ENCODE measurements at places on chromosomes 11 and 22. TPM values are rescaled to one million over a fixed set of nuclear protein-coding genes. Genes with fewer than 3 reads are reported as not detected.

- DNase-seq = no peak
Measured at GRCh38 chr11:8016440-8016839, 29.3 kb downstream of the EIF3F start.

DNA sequence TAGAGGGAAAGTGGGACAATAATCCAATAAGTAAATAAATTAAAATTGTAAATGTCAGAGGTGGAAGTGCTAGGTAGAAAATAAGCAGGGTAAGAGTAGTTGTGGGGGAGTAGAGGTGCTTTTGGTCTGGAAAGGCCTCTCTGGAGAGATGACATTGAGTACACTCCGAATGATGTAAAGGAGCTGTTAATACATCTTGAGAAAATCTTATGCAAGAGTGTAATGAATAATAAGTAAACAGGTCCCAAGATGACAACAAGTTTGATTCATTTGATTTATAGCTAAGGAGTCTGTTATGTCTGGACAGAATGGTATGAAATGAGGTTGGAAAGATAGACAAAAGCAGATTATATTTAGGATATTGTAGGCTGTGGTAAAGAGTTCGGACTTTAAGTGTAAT is 87.5 kb downstream of the TMEM135 start:
- DNase-seq = no peak

DNA sequence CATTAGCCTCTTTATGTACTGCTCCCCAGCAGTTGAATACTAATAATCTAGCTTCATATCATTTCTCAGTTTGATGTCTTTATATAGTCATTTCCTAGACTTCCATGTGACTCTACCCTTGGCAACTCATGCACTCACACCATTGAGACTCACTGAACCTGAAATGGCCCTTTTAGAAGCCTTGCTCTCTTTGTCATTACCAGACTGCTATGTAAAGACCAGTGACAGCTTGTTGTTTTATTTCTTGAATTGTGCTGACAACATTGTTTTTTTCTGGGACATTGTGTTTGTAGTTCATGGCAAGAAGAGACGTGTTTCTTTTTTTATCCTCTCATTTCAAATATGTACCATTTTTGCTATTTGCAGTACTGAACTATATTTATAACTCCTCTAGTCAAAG is 256.5 kb downstream of the CNTN5 start:
- DNase-seq = no peak

- no peak for DNase-seq
Measured at GRCh38 chr11:30412509-30412908, 89.6 kb downstream of the ARL14EP start.

- DNase-seq = no peak
Measured at GRCh38 chr11:76090174-76090573, 116.1 kb downstream of the WNT11 start.

GRCh38 chr11:12122083-12122482 is 11.7 kb downstream of the MICAL2 start:
- peak; percentile 15 for DNase-seq

The MIOX gene
- 0.35 TPM for total RNA-seq

The GGTLC2 gene
- total RNA-seq = not detected

The OR51E2 gene
- 3.5 TPM for total RNA-seq

The SERPING1 gene
- total RNA-seq = 0.26 TPM

The IL18 gene
- 73.8 TPM for total RNA-seq

The C11orf16 gene
- not detected for total RNA-seq

Data from MG63 (cell line).